Tibial artery (tissue), 4 donors: ENCODE measurements at places on chromosomes 13 and 19.

DNA sequence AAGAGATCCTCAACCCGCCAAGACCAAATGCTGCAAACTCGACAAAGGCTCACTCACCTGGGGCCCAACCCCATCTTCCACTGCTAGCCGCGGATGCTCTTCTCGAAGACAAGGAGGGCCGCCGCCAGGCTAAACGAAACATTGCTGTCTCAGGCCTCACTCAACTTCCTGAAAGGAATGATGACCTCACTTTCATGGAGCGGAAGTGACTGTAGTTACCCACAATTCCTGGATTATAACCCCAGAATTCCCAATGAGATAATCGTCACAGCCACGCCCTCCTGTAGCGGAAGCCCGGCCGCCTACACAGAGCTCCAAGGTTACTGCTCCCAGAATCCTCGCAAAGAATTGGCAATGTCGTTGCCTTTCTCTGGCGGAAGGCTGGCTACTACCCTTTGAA lies 10.5 kb upstream of the ZNF112 start:
- DNase-seq = no peak

- DNase-seq = no peak
Measured at GRCh38 chr13:92317066-92317465, 909.5 kb upstream of the GPC6 start.

DNA sequence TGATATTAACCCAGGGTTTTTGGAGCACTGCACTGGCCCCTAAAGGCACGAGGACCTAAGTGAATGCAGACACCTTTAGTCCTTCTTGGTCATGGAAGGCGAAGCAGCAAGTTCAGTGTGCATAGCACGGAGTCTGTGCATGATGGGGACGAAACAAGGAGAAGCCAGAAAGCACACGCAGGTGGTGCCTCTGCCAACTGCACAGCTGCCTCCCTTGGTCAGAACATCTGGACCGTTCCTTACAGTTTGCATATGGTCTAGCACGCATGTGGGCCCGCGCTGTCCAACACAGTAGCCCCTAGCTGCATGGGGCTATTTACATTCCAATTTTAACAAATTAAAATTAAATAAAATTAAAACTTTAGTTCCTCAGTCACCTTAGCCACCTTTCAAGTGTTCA lies 44.0 kb downstream of the FLT3 start:
- DNase-seq = no peak

- DNase-seq = no peak
Measured at GRCh38 chr13:32136716-32137115, 105.1 kb downstream of the FRY start.

DNA sequence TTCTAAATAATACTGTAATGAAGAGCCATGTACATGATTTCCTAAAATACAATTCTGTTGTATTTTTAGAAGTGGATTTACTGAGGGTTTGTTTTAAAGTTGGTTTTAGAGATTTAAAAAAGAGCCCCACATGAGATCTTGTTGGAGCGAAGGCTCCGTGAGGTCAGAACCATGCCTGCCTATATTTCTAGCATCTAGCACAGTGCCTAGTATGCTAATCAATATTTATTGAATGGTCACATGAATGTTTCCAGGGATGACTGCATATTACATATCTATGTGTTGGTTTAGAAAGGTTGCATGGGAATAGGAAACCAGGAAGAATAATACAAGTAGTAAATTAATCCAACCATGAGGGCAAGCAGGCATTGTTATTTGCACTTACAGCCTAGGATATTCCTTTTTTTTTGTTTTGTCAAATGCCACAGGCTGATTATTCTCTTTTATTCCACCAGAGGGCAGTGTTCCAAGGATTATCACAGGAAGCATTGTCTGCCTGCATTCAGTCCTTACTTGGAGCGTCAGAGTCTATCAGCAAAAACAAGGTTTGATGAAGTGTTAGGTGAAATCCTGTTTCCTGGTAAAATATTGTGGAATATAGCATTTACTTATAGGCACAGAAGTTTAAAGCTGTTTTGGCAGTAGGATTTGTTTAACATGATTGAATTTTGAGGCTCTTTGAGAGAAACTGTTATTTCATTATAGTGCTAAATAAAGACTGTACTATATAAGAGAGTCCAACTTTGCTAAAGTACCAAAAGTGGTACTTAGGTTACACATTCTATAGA lies 46.8 kb downstream of the COG3 start:
- DNase-seq = no peak

GRCh38 chr19:38384209-38385027 lies 3.4 kb downstream of the GGN start:
- DNase-seq = no peak

DNA sequence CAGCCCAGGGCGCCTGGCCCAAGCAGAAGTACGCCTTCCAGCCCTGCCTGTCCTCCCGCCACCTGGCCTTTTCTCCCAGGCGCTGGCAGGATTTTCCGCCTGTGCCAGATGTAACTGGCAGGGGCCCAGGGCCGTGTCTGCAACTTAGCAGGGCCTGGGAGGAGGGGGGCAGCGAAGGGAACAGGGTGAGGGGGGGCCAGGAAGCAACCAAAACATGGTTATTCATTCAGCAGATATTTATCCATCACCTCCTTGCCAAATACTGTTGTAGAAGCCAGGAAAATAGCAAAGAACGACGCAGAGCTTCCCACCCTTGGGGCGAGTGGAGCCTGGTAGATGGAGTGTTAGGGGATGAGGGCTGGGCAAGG lies 5.6 kb downstream of the TLE6 start:
- DNase-seq = peak; percentile 96

DNA sequence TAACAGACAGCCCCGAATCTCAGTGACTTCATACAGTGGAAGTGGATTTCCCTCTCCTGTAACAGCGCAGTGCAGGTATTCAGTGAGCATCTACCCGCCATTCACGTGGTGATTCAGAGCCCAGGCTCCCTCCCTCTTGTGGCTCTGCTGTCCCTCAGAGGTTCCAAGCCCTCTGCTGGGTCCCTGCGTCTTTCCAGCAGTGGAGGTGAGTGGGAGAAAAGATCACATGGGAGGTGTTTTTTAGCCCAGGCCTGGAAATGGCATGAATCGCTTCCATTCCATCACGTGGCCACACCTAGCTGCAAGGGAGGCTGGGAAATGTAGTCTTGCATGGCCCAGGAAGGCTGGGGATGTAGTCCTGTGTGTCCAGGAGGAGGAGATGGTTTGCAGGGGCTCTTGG lies 61.4 kb downstream of the DPF1 start:
- no peak for DNase-seq

- no peak for DNase-seq
Measured at GRCh38 chr13:49539313-49539712, 43.6 kb downstream of the PHF11 start.

- no peak for DNase-seq
Measured at GRCh38 chr13:75724752-75725517, 88.8 kb downstream of the LMO7 start.

GRCh38 chr13:24660023-24660741 lies 20.0 kb upstream of the ATP12A start:
- no peak for DNase-seq

- DNase-seq = no peak
Measured at GRCh38 chr13:64347664-64348063, 2882.5 kb downstream of the PCDH9 start.

- peak; percentile 16 for DNase-seq
Measured at GRCh38 chr19:30355586-30355985, 16.6 kb upstream of the ZNF536 start.

DNA sequence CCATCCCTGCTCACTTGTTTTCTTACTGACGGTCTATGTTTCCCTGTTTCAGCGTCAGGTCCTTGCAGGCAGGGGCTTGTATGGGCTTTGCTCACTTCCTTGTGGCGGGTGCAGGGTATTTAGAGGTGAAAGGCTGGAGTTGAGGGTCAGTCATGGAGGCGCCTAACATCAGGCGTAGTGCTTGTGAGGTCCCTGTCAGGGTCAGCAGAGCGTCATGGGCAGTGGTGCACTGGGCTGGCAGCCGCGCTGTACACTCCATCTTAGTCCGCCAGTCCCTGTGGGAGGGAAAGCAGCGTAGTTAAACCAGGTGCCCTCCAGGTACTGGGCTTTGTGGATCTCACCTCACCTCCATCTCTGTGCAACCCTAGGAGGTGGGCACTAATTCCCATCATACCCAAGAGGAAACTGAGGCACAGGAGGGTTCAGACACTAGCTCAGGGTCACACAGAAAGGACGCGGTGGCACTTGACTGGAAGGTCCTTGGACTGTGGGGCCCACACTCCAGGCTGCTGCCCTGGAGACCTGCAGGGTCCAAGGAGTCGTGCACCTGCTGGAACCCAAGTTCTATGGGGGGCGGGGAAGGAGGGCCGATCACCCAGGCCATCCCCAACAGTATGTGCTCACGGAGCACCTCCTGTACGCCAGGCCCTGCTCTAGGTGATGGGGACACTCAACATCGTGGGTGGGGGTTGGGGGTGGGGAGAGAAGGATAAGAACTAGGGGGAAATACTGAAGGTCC lies 4.6 kb downstream of the GRAMD1A start:
- DNase-seq = no peak

- no peak for DNase-seq
Measured at GRCh38 chr13:27006519-27007161, 165.0 kb downstream of the USP12 start.

- DNase-seq = no peak
Measured at GRCh38 chr19:2743099-2743498, 3.3 kb upstream of the SLC39A3 start.

- no peak for DNase-seq
Measured at GRCh38 chr19:17327654-17328516, 6.8 kb downstream of the ANO8 start.

GRCh38 chr19:51091126-51091525 lies 8.4 kb upstream of the KLK14 start:
- DNase-seq = no peak

- DNase-seq = peak; percentile 79
Measured at GRCh38 chr19:42255766-42256745, 1.1 kb upstream of the ERF start.

- DNase-seq = no peak
Measured at GRCh38 chr13:75445717-75446499, 36.1 kb downstream of the TBC1D4 start.

GRCh38 chr13:80450386-80450785 lies 109.5 kb upstream of the SPRY2 start:
- no peak for DNase-seq

DNA sequence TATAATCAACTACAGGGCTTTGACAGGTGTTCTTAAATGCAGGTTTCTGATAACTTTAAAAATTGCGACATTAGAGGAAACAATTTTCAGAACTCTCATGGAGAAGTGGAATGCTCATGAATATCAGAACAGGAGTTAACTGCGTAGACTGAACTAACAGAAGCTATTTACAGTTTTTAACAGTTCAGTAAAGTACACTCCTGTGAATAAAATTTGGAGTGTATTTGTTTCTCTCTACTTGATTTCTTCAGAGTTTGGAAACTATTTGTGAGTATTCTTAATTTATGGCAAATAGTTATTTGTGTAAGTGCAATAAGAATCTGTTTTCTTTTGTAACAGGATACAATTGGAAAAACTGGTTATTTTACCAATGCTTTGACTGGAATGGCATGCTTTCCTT lies 114.4 kb downstream of the TNFRSF19 start:
- no peak for DNase-seq
